ENCODE measurements at places on chromosomes 11 and 22.

GRCh38 chr11:66862559-66863037 lies 5.7 kb downstream of the LRFN4 start:
- no peak for DNase-seq

GRCh38 chr11:85171648-85172257 lies 455.4 kb downstream of the DLG2 start:
- DNase-seq: no peak

- DNase-seq: no peak
Observed at GRCh38 chr11:13837286-13837685, 125.2 kb upstream of the SPON1 start.

DNA sequence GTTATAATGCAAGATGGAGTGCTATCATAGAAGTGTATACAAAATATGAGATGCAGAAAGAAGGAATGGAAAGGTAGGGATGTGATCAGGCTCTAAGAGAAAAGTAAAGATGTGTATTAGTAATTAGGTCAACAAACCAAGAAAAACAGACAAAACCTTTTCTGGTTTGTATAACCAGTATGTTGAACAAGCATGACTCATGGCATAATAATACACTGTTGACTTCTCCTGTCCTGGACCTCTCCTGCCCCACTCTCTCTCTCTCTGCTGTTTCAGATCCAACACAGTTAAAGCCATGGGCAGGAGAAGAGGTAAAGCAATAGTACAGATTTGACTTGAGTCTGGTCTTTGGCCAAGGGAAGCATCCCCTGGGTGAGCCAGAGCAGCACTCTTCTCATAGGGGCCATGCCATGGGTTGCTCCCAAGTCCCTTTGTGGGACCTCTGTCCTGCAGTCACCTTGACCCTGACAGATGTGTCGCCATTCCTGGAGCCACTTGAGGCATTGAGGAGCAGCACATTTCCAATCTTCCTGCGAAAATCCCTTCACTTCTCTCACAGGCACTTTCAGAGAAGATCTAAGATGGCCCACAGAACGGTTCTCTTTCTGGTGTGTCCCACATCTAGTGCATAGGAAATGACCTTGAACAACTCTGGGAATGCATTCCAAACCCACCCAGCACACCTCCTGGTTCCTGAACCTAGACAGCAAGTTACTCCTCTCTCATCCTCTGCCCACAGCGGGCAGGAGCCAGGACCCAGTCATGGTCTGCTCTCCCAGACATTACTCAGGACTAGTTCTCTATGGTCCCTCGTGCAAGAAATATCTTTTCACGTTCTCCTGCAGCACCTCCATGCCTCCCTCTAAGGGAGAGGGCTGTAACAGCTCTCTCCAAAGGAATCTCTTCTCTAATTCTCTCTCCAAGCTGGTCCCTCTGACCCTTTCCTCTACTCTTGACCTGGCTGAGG lies 58.2 kb upstream of the PRSS23 start:
- no peak for DNase-seq

GRCh38 chr11:89220684-89221339 lies 43.1 kb downstream of the TYR start:
- no peak for DNase-seq

DNA sequence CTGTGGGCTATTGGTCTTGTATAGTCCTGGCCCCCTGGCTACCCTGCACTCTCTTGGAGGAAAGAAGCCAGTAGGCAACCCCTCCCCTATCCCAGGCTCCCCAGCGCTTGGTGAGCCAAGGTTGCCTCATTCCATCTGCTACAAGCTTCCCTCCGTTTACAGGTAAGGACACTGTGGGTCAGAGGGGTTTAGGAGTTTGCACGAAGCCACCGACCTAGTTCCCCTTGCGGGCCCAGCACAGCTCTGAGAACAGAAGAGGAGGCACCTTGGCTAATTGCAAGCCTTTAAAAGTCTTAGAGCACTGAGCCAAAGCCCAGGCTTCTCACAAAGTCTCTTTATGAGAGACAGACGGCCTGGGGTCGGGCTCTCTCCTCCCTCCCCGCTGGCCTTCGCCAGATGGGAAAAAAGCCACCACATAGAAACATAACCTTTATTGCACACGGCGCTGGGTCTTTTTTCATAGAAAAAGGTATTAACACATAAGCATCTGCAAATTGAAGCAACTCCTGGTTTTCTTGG lies 99.8 kb downstream of the CEP164 start:
- no peak for DNase-seq

DNA sequence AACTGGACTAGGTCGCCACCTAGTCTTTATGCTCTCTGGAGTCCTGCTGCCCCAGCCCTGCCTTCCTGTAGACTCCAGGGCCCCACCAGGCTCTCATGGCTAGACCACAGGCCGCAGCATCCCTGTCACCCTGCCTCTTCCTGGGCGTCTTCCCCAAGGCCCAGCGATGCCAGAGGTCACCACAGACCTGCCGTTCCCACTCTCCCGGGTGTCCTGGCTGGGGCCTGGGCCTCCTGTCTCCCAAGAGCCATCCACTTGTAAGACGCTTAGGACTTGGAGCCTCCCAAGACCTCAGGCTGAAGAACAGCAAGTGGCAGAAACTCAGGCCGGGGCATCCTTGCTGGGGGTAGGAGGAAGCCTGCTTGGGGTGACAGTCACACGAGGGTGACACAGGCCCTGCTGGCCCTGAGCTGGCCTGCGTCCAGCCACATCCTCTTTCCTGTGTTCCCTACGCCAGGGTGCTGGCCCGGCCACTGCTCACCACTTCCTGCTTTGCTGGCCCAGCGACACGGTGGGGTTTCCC lies 2.0 kb upstream of the TCIRG1 start:
- DNase-seq: peak; percentile 82

- no peak for DNase-seq
Observed at GRCh38 chr11:14015711-14016110, 53.2 kb downstream of the SPON1 start.

GRCh38 chr11:76337923-76338322 lies 43.0 kb downstream of the THAP12 start:
- no peak for DNase-seq

GRCh38 chr11:120919566-120919965 lies 104.3 kb upstream of the TBCEL start:
- DNase-seq: no peak

DNA sequence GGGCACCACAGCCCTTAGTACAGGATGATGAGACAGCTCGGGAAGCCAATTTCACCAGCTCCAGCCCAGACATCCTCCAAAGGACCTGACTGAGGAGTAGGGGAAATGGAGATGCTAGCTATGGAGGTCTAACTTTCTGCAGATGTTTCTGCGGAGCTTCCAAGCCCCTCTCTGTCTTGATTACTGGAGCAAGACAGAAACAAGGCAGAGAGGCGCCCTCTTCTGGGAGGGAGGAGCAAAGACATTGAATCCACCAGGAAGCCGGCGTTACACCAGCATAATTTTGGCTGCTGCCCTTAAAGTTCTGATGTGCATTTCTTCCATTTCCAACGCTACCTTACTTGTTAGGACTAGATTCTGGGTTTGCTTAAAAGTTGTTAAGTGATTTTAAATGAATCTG lies 107.3 kb upstream of the HSD17B12 start:
- no peak for DNase-seq

GRCh38 chr11:8638300-8638699 lies 44.2 kb downstream of the TRIM66 start:
- DNase-seq: no peak

GRCh38 chr22:24982301-24983056 lies 30.0 kb downstream of the KIAA1671 start:
- no peak for DNase-seq

DNA sequence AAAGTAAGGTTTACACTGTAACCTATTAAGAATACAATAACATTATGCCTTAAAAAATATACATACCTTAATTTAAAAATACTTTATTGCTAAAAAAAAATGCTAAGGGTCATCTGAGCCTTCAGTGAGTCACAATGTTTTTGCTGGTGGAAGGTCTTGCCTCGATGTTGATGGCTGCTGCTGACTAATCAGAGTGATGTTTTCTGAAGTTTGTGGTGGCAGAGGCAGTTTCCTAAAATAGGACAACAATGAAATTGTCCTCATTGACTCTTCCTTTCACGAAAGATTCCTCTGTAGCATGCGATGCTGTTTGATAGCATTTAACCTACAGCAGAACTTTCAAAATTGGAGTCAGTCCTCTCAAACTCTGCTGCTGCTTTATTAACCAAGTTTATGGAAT lies 97.6 kb downstream of the FAT3 start:
- DNase-seq: no peak

DNA sequence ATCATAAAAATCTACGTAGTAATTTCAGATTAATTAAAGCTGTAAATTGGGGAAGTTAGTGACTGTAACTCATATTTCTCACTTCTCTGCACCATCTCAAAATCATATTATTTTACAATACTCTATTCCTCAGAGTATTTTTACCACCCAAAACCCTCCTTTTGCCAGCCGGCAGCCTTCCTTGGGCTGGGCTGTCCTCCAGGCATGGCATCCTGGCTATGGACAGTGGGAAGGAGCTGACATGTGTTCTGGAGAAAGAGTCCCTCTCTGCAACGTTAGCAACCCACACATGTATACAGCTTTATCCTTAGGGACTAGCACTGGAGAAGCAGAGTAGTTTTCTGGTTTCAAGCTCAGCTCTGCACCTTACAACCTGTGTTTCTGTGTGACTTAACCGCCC lies 86.8 kb downstream of the DSCAML1 start:
- DNase-seq: no peak

Measured in heart left ventricle (tissue), 16 donors.